Hippocampal formation (tissue), 2 donors: ENCODE measurements at places on chromosomes 6 and 20.

DNA sequence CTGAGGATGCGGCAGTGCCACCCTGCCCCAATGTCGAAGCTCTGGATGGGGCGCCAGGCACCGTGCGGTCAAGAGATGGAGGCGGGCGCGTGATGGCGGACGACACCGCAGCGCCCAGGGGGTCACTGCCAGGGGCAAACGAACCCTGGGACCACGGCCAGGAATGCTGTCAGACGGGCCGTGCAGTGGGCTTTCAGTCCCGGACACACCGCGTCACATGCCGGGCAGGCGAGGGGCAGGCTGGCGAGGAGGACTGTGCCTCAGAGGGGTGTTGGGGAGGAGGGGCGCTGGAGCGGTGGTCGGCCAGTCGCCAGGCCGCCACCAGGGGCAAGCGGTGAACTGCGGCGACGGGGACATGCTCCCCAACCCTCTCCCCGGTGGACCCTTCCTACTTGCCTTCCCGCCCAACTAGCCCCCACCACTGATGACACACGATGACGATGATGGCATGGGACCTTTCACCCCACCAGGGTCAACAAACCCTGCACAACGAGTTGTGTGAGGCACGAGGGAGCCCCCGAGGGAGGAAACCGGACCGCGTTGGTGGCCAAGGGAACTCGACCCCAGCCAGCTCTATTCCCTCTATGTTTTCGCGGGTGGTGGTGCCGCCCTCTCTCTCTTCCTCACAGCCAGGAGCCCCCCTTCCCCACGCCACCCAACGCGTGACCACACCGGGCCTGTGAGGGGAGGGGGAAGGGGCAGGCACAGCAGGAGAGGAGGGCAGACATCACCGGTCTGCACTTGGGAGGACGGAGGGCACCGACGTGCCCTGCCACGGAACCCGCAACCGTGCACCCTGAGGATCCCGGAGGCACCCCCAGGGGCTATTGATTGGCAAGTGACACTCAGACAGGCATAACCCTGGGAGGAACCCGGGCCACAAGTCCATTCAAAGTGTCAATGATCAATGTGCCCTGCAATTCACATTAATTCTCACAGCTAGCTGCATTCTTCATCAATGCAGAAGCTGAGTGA, 1960.9 kb upstream of the DEFB115 start:
- DNase-seq = no peak

DNA sequence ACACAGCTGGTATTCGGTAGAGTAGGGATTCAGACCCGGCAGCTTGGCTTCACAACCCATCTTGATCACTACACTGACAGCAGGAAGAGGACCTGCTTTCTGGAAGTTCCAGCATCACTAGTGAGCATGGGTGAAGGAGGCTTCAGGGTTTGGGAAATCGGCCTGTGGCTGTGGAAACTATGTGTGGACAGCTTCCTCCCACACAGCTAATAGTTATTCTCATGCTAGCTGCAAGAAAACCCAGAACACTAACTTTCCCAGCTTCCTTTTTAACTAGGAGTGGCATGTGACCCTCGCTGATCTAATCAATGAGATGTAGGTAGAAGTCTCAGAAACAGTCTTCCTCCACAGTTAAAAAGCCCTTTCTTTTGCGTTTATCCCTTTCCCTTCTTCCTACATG, 36.3 kb upstream of the SIRPA start:
- no peak for DNase-seq

DNA sequence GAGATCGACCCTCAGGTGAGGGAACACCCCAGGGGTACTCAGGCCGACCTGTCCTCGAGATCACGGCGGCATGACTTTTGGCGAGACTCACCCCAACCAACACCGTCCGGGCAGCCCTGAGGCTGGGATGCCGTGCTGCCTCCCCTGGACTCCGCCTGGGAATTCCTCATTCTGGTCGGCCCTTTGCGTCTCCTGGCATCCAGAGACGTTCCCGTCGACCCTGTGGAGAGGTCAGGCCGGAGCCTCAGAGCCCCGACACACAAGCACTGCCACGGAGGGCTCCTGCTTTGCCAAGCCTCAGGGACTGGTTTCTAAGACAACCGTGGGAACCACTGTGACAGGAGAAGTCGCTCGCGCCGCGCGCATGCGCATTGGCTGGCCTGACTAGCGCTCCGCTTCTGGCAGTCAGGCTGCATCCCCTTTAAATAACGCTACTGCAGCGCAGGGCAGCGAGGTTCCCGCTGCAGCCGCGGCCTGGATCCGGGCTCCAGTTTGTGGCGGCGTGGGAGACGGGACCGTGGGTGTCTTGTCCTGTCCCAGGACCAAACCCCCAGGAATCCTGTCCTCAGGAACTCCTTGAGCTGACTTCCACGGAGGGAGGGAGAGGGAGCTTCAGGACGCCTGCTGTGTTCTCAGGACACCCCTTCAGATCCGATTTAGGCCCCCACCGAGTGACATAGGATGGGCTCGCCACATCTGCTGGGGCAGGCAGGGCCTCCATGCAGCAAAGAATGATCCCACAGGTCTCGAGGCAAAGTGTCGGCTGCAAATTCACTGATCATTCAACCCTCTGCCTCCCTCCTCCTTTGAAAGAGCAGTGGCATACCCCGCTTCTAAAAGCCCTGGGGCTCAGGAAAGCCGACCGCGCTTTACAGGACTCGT, 163.2 kb upstream of the ZNF337 start:
- peak; percentile 58 for DNase-seq

DNA sequence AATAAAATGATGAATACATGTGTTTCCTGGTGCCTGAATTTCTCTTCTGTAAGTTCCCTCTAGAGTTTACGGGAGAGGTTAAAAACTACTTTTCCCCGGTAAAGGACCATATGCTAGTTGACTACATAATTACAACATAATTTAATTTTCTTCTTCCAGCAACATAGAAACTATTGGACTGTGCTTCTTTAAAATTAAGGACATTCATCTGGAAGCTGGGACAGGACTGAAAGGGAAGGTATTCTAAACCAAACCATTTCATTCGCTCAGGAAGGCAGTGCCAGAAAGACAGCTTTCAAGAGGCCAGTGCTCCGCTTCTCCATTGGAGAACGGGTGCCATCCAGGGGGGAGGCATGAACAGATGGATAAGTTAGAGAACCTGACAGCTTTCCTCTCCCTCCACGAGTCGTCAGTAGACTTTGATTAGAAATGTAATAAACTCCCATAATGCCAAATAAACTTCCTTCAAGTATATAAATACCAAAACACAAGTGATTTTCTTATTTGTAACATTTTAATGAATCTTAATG, 458.0 kb upstream of the SOX4 start:
- no peak for DNase-seq

- no peak for DNase-seq
These were observed 60.6 kb downstream of the RIPOR3 start for GRCh38 chr20:50630578-50631263.

GRCh38 chr6:140636271-140636907, 1261.9 kb upstream of the CITED2 start:
- DNase-seq = no peak

GRCh38 chr20:63405102-63405730, 44.1 kb upstream of the CHRNA4 start:
- DNase-seq = no peak

DNA sequence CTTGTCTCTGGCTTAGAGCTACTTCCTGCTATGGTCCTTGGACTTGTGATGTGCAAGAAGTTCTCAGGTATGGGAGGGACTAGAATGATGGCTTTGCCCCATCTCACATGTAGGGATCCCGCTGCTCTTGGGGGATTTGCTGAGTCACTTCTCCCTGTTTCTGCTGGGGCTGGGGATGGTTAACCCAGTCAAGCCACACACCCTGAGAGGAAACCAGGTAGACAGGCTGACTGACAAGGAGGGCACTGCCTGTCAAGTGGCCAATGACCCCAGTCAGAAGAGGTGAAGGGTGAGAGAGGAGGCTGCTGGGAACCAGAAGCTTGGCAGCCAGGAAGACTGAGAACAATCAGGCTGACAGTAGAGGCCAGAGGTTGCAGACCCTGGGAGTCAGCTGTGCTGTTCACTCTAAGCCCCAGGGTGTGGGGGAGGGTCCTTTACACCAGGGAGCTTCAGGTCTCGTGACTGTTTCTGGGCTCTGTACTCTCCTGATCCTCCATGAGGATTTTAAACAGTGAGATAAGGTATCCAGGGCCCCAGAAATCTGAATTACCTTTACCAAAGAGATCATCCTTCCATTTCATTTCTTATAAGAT, 34.6 kb downstream of the HLA-F start:
- no peak for DNase-seq

GRCh38 chr6:39891976-39892375, 42.3 kb downstream of the MOCS1 start:
- no peak for DNase-seq

DNA sequence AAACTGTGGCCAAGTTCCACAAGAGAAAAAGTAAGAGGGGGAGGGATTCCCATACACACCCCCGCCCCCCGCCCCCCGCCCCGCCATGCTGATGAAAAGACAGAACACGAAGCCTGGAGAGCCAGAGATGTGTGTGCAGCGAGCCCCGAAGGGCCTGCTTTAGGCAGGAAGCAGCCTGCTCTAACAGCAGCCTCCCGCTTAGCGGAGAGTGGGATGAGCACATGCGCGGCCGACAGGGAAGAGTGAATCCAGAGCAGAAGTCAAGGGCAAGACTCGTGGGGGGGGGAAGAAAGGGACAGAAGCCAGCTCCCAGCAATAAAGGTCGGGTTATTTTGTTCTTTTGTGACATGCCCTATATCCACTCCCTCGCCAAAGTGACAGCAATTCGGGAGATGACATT, 67.2 kb upstream of the PTGIS start:
- DNase-seq = peak; percentile 14

- DNase-seq = no peak
These were observed 6.5 kb downstream of the MBOAT1 start for GRCh38 chr6:20205722-20206161.

DNA sequence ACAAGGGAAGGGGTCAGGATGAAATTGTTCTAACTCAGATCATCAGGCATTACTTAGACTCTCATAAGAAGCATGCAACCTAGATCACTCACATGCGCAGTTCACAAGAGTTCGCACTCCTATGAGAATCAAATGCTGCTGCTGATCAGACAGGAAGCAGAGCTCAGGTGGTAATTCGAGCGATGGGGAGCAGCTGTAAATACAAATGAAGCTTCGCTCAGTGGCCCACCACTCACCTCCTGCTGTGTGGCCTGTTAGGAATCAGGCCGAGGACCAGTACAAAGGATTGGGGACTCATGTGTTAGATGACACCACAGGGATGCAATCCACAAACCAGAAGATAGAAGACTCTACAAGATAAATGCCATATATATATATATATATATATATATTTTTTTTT, 31.5 kb upstream of the TOP1 start:
- DNase-seq = no peak

DNA sequence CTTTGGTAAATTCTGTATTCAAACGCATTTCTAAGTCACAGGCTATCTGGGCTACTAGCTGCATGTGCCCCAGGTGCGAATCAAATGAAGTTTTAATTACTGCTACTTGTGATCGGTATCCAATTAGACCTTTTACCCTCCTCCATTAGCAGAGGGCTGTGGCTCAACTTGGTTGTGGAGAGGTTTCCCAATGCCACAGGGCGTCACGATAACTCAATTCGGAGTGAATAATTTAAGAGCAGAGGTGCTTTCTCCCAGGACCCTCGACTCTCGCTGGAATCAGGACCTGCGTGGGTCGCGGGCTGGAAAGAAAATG, 640 bp downstream of the SAYSD1 start:
- DNase-seq = no peak

DNA sequence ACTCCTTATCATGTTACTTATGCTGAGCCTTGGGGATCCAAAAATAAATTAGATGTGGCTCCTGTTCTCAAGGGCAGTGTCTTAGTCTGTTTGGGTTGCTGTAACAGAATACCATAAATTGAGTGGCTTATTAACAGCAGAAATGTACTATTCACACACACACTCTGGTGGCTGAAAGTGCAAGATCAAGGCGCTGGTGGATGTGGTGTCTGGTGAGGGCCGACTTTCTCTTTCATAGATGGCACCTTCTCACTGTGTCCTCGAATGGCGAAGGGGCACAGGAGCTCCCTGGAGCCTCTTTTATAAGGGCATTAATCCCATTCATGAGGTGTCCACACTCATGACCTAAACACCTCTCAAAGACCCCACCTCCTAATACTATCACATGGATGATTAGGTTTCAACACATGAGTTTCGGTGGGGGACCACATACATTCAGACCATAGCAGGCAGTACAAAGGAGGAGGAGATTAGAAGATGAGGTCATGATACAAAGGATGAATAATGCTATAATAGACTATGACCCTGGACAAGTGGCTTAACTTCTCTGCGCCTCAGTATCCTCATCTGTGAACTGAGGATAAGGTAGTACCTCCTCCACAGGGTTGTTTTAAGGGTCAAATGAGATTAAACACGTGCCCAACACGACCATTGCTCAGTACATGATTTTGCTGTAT, 34.1 kb downstream of the RPP40 start:
- no peak for DNase-seq

- no peak for DNase-seq
These were observed 324.8 kb upstream of the MAP3K7 start for GRCh38 chr6:90911642-90912041.
